ENCODE measurements at places on chromosomes 3 and 15.

- no peak for DNase-seq
Observed at GRCh38 chr15:47609693-47610092, 107.6 kb upstream of the SEMA6D start.

DNA sequence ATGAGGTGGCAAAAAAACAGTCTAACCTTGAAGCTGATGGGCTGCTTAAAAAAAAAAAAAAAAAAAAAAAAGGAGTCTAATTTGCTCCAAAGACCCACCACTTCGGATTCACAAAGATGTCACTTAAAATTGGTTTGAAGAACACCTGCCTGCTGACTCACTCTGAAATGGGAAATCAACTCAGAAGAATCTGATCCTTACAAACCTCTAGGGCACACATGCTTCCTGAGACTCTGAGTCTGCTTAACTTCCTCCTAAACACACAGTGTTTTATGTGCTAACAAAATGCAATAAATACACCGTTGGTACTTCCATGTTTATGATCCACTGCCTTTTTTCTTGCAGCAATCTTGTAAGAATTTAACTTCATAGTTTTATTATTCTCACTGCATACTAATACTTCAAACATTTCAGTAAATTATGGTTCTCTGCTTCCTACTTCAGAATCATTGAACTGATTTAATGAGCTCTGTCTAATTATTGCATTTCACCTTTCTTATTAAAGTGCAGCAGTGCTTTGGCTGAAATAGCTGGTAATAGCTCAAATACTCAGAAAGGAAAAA lies 73.0 kb upstream of the FRMD4B start:
- no peak for DNase-seq

- no peak for DNase-seq
Observed at GRCh38 chr15:80105595-80105994, 46.1 kb downstream of the ZFAND6 start.

GRCh38 chr15:70095408-70096214 lies 2.1 kb downstream of the TLE3 start:
- DNase-seq: peak; percentile 71

DNA sequence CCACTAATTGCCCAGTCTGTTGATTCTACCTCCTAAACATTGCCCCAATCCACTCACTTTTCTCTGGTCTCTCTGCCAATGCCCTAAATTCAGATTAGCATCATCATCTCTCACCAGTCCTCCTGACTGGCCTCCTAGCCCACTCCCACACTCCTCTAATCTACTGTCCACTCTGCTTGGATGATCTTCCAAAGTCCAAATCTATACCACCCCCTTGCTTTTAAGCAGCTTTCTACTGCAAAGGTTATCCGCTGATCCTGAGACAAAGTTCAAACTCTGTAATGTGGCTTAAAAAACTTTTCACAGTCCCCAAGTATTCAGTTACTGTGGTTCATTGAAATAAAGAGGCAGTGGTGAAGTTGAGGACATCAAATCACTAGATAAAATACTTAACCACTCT lies 37.6 kb downstream of the SNX4 start:
- DNase-seq: no peak

DNA sequence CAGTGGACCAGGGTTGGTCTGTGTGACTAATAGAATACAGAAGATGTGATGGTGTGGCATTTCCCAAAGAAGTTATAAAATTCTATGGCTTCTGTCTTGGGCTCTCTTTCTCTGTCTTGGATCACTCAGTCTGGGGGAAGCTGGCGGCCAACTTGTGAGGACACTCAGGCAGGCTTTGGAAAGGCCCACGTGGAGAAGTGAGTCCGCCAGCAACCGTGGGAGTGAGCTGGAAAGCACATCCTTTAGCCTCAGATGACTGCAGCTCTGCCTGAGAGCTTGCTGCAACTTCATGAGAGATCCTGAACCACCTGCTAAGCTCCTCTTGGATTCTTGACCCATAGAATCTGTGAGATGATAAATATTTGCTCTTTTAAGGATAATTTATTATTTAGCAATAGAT lies 72.0 kb upstream of the RASGRP1 start:
- no peak for DNase-seq

GRCh38 chr3:143850877-143851276 lies 2.6 kb upstream of the SLC9A9 start:
- no peak for DNase-seq

DNA sequence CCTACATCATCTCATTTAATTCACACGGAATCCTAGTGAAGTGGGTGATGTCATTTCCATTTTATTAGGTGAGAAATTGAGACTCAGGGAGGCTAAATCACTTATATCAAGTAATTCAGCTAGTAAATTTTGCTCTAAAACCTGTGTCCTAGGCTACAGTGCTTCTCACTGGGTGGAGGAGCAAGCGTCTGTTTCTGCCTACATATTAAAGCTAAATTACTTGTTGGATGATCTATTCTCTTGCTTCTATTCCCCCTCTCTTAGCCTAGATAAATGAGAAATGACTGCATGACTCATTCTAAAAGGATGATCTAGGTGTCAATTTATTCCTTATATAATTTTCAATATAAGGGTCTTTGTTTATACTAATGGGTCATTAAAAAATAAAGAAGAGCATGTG lies 37.8 kb upstream of the RBP1 start:
- DNase-seq: no peak

GRCh38 chr3:135055449-135055848 lies 260.4 kb downstream of the EPHB1 start:
- no peak for DNase-seq
